ENCODE measurements at places on chromosomes 1 and 21.

DNA sequence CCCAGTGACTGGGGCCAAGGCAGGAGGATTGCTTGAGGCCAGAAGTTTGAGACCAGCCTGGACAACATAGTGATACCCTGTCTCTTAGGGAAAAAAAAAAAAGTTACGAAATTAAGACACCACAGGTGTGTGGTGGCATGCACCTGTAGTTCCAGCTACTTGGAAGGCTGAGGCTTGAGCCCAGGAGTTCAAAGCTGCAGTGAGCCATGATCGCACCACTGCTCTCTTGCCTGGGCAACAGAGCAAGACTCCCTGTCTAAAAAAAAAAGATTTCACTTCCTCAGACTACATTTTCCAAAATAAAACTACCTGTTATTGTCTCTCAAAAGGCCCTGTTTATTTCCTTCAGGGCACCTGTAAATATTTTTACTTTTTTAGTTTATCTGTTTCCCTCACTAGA is 4.7 kb upstream of the STK40 start:
- DNase-seq, result no peak

DNA sequence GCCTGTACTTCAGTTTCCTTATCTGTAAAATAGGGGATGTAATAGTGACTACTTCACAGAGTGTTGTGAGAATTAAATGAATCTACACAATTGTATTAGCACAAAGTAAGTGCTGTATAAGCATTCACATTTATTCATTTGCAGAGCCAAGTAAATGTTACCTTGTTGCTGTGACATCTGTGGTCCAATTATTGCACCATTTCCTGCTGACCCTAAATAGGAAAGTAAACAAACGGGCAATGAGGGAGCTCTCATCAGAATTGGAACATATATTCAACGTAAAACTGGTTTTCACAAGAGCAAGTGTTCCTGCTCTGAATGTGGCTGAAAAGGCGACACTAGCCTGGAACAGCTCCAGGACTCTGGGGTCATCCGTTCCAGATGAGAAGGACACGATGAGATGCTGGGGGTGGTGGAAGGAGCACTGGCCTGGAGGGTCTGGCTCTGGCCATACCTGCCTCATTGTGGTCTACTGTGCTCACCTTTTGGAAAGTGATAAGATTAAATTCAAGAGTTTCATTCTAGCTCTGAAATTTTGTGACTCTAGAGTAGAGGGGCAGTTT is 34.5 kb downstream of the PROX1 start:
- DNase-seq, result no peak

GRCh38 chr1:231376875-231377549 is 38.9 kb downstream of the SPRTN start:
- DNase-seq, result no peak

DNA sequence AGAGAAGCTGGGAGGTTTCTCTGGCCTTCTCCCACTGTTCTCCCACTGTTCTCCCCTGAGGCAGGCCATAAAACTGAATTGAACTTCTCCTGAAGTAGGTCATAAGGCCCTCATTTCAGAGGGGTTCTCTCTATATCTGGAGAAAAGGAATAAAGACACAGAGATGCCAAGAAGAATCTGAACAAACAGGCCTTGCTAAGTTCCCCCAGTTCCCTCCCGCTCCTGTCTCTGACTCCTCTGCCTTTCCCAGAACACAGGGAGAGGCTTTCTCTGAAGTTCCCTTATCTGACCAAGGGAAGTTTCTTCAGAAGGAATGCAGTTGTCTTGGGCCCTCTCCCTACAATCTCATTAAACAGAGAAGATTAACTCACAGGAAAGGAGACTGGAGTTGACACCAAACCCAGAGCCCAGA is 83.4 kb downstream of the SLC16A1 start:
- DNase-seq, result no peak

- no peak for DNase-seq
Observed at GRCh38 chr1:12032161-12032621, 12.9 kb downstream of the MIIP start.

DNA sequence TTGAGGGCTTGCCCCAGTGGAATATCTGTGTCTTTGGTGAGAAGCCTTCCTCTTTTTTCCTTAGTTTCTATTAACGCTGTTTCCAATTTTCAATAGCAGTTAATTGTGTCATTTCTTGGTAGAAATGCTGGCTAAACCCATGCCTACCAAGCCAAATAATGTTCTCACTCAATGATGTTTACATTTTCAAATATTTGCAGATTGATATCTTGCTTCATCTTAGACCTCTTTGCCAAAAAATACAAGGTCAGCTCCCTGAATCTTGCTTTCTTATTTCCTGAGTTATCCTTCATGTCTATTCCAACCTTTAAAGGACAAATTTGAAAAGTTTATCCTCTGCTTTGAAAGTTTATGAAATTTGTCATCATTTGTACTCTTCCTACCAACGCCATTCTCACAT is 5.1 kb downstream of the KCNJ15 start:
- no peak for DNase-seq

- no peak for DNase-seq
Observed at GRCh38 chr1:87450615-87451209, 122.0 kb downstream of the LMO4 start.

DNA sequence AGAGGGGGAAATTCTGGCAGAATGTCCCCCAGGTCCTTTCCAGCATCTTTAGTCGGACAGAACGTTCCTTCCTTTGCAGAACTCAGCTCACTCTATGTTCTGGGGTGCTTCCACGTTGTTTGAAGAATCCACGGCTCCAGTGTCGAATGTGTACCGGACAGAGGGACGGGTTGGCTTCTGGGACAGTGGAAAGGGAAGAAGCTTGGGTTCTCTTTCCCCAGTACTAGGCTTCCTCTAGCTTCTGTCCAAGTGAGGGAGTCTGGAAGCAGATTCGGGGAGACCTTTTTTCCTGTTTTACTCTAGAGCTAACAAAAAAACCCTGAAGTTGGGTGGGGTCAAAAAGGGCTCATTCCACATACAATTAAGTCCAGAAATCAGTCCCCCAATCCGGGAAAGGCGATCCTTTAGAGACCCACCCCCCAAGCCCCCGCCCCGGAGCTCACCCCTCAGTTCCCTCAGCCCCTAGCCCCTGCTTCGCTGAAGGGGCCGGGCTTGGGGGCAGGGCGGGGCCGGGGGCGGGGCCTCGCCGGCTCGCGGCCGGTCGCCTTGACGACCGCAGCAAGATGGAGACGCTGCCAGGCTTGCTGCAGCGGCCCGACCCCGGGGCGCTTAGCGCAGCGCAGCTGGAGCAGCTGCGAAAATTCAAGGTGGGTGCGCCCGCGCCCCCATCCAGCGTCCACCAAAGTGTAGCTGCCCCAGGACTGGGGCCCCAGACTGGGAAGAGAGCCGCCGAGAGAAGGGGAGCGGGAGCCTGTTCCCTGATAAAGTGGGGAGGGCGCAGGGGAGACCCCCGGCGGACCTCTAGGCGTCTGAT is at the start of gene RIIAD1:
Gene RIIAD1, plus strand, starts transcription at position 549 of the 814 bp plus-strand sequence. Its CDS starts 15 bp downstream, at position 564.
- DNase-seq, result peak; percentile 93

DNA sequence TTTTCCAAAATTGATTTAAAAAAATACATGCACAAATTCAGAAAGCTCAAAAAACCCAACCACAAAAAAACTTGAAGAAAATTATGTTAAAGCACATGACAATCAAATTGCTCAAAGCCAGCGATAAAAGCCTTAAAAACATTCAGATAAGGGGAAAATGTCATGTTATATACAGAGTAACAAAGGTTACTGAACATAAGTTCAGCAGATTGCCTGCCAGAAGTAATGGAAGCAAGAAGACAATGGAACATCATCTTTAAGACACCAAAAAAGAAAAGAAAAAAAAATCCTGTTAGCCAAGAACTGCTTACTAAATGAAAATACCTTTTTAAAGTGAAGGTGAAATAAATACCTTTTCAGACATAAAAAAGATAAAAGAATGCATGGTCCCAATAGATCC is 147.2 kb upstream of the SGIP1 start:
- DNase-seq, result no peak

DNA sequence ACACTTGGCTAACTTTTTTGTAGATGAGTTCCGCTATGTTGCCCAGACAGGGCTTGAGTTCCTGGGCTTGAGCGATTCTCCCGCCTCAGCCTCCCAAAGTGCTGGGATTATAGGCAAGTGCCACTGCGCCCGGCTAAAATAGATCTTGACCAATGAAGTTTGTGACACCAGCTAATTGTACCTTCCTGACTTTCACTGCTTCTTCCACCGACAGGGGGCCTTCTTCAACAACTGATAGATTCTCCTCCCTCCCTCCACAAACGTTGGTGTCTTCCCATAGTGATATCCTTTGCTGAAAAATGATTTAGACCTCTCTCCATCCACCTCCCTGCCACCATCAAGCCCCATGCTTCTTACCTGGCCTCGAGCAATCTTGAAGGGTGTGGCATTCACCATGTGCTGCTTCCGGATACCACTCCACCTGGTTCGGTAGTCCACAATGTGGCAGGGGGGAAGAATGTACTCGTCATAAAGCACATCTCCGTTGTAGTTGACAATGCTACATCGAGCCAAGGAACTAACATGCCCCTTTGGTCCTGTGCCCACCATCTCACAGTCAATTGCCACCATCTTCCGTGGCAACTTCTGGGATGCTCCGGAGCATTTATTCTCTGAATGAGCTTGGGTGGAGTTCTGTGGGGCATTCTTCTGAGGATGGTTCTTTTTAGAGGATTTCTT is 1.6 kb upstream of the METTL25B start:
- peak; percentile 66 for DNase-seq

- no peak for DNase-seq
Observed at GRCh38 chr21:36169470-36170128, 13.0 kb downstream of the DOP1B start.

DNA sequence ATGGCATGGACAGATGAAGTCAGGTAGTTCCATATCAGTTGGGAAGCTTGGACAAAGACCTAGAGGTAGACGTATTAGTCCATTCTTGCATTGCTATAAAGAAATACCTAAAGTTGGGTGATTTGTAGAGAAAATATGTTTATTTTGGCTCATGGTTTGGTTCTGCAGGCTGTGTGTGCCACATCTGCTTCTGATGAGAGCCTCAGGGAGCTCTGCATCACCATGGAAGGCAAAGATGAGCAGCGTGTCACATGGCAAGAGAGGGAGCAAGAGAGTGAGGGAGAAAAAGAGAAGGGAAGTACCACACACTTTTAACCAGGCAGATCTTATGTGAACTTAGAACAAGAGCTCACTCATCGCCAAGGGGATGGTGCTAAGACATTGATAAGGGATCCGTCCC is 9.0 kb downstream of the TSACC start:
- no peak for DNase-seq

DNA sequence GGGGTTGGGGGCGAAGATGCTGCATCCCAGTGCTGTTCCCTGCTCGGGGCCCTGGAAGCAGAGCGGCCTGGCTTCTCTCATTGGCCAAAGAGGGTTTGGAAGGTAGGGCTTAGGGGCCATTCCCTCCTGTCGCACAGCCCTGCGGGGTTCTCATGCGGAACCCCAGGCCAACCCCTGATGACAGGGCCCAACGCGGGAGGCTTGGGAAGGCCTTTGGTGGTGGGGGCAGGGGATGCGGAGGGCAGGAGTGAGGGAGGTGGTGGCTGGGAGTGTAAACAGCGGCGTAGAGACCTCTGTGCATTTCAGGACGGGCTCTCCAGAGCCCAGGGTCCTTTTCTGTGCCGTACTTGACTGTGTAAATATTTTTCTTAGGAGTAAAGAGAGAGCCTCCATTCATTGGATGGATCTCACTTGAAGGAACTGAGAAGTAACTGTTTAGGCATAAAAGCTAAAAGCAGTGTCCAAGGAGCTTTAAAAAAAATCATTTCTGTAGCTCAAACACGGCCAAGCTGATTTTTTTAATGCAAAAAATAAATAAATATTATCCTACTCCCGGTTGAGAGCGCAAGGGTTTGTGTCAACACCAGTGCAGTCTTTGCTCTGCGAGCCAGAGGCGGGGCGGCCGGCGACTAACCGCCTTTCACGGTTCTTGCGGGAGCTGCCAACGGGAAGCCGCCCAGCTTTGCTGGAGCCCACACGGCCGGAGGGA is 169.1 kb downstream of the PRDM16 start:
- DNase-seq, result no peak

GRCh38 chr21:38306433-38307141 is 49.8 kb downstream of the KCNJ15 start:
- no peak for DNase-seq

DNA sequence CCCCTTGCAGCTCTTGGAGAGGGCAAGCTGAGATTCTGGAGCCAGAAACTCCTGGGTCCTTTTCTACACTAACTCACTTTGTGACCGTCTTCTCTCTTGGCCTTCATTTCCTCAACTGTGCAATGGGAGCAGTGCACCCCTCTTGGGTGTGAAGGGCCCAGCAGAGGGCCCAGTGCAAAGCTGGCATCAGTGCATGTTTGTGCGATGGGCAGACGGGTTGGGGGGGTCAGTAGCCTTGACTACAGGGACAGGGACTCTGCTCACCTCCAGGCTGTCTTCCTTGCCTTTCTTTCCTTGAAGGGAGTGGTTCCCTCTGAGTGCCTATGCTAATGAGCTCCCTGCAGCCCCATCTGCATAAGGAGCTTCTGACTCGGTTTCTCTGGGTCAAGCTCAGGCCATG is 51.0 kb downstream of the EDN2 start:
- DNase-seq, result no peak

DNA sequence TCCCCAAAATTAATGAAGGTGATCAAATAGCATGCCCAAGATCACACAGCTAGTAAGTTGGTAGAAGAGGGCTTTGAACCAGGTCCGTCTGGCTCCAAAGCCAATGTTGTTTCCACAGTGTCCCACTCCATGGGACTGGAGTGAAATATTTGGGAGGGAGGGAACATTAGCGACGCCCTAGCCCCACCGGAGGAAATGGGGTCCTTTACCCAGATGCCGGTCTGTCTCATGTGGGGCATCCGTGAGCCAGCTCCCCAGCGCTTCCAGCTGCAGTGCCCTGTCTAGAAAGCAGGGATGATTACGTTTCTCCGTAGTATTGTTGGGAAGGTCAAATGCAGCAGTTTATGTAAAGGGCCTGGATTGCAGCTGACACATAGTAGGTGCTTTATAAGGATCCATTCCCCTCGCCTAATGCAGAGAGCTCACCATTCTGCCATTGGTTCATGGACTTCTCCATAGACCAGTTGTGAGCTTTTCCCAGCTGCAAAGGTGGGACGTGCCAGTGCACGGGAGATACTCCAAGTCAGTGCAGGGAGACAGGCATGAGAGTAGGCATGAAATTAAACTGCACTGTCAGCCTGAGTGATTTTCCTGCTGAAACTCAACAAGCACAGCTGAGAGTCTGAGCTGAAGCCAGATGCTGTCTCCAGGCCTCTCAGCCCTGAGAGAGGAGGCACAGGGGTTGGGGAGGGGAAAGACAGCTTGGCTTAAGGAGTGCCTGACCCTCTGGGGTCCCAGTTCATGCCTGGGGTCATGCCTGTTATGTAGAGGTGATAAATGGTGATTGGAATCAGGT is 24.7 kb downstream of the QSOX1 start:
- no peak for DNase-seq
